ENCODE measurements at places on chromosomes 2 and 18.

- peak; percentile 19 for DNase-seq
Measured at GRCh38 chr2:44358503-44358902, 2.8 kb downstream of the PREPL start.

- no peak for DNase-seq
Measured at GRCh38 chr2:59926731-59927130, 626.7 kb downstream of the BCL11A start.

DNA sequence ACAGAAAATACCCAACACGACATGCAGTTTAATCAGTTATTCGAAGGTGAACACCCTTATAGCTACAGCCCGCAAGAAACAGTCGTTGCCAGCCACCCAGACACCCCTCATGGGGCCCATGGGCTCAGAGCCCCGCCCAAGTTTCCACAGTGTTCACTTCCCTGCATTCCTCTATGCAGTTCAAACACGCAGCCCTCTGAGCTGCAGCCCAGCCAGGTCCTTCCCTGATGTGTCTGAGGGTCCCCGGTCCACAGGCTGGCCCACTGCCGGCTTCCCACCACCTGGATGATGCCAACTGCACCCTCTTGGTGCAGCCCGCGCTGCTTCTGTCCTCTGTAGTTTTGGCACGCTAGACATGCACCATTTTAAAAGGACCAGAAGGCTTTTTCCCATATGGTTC is 87.4 kb downstream of the ZNF516 start:
- DNase-seq: no peak

GRCh38 chr18:22632191-22632590 is 214.5 kb upstream of the CTAGE1 start:
- no peak for DNase-seq

- no peak for DNase-seq
Measured at GRCh38 chr2:72539071-72539552, 286.7 kb downstream of the EXOC6B start.

DNA sequence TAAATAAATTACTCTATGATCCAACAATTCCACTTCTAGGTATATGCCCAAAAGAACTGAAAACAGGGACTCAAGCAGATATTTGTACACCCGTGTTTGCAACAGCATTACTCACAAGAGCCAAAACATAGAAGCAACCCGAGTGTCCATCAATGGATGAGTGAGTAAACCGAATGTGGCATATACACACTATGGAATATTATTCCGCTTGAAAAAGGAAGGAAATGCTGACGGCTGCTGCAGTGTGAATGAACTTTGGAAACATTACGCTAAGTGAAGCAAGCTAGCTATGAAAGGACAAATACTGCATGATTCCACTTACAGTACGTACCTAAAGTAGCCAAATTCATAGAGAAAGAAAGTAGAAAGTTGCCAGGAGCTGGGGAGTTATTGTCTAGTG is 32.2 kb downstream of the MREG start:
- DNase-seq: no peak

- DNase-seq: no peak
Measured at GRCh38 chr2:215845839-215846586, 167.3 kb downstream of the MREG start.

DNA sequence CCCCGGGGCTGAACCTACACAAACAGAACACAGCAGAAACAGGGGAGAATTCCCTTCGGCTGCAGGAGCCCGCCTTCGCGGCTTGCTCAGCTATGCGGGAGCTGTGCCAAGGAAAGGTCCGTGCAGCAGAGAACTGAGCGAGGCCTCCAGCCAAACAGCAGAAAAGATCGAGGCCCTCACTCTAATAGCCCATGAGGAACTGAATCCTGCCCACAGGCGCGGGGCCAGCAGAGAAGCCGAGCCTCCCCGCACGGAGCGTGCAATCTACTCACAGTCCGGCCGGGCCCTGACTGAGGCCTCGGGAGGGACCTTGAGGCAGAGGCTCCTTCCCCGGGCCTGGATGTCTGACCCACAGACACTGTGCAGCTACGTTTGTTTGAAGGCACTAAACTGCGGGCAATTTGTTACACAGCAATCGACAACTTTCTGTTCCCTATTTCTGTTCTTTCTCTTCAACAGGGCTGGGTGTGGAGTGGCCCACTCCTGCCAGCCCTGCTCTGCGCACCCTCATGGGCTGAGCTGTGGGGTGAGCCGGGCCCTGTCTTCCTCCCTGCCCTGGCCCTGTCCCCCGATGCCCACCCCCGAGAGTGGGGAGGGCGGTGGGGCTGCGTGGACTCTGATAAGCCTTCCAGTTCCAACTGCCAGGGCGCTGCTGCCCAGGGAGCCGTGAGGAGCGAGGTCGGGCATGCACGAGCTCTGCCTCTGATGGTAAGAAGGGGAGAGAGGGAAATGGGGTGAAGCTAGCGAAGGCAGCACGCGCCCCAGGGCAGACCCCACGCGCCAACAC is 13.7 kb downstream of the HES6 start:
- no peak for DNase-seq

DNA sequence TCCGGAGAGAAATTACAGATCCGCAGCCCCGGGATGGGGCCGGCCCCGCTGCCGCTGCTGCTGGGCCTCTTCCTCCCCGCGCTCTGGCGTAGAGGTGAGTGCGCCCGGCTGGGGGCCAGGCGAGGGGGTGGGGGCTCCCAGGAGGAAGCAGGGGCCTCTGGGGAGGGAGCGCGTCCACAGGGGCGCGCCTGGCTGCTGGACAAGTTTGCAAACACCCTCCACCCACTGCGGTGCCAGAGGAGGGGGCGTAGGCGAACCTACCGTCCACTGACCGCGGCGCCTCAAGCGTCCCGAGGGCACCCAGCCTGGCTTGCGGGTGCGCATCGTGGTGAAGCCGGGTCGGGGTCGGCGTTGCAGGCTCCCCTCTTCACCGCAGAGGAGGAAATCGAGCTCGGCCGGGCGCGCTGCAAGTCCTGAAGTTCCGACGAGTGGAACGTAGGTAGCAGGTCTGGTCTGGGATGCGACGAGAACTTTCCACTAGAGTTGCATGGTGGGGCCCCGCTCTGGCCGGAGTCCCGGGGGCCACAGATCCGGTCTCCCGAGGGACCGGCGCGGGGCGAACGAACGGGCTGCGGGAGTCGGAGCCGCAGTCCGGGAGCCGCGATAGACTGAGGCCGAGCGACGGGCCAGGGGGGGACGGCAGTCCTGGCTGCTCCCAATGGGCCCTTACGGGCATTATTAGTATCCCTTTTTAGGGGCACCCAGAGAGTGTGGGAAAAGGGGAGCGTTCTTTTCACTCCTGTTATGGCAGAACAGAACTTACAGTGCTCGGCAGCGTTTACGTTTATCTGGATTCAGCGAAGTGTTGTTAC is 502 bp downstream of the MERTK start:
- no peak for DNase-seq

DNA sequence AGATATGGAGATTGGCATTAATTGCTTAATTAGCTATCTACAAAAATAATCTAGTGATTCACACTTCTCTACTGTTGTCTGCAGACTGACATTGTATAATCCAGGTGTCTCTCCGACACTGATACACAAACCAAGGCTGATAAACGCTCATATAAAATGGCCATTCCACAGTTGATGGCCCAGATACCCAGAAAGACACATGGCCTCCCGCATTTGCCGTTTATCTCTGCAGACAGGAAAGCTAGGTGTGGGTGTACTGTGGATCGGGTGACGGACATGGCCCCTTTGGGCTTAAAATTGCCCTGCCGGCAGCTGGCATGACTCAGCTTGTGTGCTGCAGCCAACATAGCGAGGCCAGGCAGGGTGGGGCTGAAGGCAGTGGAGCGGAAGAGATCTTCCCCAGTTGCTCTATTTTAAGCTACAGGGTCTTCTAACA is 18.5 kb downstream of the PMAIP1 start:
- no peak for DNase-seq

Measured in stimulated activated CD8-positive, alpha-beta memory T cell treated with anti-CD3 and anti-CD28 coated beads, Interleukin-4, amount 100 ng/mL, for 1 hour (primary cell).